Neural progenitor cell (in vitro differentiated cells): ENCODE measurements at places on chromosomes 16 and 17. TPM values are rescaled to one million over a fixed set of nuclear protein-coding genes. Genes with fewer than 3 reads are reported as not detected.

- H3K27ac ChIP-seq = no peak overlapping the region
- H3K36me3 ChIP-seq = no peaks in the 10 kb centered on the region
- DNase-seq = no peak
- peaks cover 12% of the 10 kb centered on the region for H3K4me1 ChIP-seq
- H3K4me3 ChIP-seq = no peak overlapping the region
Observed at GRCh38 chr17:60300949-60301348, 91.0 kb downstream of the USP32 start.

- H3K4me3 ChIP-seq = no peak overlapping the region
- H3K27me3 ChIP-seq = no peaks in the 10 kb centered on the region
- no peak for DNase-seq
- H3K36me3 ChIP-seq = no peaks in the 10 kb centered on the region
- H3K4me1 ChIP-seq = peaks cover 12% of the 10 kb centered on the region
- H3K27ac ChIP-seq = no peak overlapping the region
Observed at GRCh38 chr16:28096983-28097899, 33.7 kb upstream of the GSG1L start.

Gene ENDOV
- total RNA-seq = 9.7 and 13.8 TPM in 2 replicates

DNA sequence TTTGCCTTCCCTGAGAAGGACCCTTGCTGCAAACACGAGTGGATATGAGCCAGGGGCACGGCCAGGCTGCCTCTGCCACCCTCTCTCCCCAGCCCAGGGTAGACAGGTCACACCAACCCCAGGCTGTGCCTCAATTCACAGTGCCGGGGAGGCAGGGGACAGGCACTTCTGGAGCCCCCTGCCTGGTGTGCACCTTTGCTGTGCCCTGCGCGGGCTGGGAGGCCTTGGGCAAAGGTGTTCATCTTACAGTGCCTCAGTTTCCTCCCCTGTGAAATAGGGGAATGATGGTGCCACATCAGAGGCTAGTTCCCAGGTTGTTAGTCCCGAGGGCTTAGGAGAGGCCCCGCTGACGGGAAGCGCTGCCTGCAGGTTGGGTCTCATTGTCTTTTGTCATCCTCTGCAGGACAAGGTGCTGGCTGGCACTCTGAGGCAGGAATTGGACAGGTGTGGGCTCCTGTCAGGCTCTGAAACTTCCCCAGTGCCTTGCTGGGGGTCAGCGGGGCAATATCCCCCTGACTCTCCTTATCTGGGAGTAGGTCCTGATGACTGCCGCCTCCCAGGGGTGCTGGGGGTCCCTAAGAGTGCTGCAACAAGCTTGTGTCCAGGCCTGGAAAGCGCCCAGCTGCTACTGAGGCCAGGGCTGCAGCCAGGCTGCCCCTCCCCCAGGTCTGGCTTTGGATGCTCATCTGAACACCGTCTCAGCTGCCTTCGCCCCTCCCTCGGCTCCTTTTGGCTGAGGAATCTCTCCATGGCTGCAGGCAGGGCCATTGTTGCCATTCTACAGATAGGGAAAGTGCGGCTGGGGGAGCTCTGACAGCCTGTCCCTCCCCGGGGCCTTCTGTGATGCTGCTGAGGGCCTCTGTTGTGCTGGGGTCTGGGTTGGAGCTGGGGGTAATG lies 3.1 kb downstream of the PRSS21 start:
- no peaks in the 10 kb centered on the region for H3K27me3 ChIP-seq
- no peak overlapping the region for H3K4me3 ChIP-seq
- H3K4me1 ChIP-seq = peaks cover 5% of the 10 kb centered on the region
- H3K36me3 ChIP-seq = no peaks in the 10 kb centered on the region

Gene TNS4
- not detected in 2 replicates for total RNA-seq

DNA sequence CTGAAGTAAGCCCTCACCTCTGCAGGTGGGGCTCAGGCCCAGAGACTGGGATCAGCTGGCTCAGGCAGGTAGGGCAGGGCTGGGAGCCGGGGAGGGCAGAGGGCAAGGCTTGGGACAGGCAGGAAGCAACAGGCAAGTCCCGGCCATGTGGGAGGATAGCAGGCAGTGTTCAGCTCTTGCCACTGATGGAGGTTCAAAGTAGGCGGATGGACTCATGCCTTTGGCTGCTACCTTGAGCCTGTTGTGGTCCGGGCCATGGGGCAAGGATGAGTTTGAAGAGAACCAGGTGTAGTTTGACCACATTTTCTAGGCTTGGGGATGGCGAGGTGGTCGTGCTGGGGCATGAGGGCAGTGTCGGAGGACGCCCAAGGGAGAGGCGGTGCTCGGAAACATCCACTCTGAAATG lies 2.7 kb downstream of the PRCD start:
- no peak overlapping the region for H3K27ac ChIP-seq
- H3K4me3 ChIP-seq = no peak overlapping the region
- peaks cover 33% of the 10 kb centered on the region for H3K4me1 ChIP-seq
- no peak for DNase-seq
- peaks cover 51% of the 10 kb centered on the region for H3K27me3 ChIP-seq

Gene FAM171A2
- total RNA-seq = 18.1 and 68.1 TPM in 2 replicates

DNA sequence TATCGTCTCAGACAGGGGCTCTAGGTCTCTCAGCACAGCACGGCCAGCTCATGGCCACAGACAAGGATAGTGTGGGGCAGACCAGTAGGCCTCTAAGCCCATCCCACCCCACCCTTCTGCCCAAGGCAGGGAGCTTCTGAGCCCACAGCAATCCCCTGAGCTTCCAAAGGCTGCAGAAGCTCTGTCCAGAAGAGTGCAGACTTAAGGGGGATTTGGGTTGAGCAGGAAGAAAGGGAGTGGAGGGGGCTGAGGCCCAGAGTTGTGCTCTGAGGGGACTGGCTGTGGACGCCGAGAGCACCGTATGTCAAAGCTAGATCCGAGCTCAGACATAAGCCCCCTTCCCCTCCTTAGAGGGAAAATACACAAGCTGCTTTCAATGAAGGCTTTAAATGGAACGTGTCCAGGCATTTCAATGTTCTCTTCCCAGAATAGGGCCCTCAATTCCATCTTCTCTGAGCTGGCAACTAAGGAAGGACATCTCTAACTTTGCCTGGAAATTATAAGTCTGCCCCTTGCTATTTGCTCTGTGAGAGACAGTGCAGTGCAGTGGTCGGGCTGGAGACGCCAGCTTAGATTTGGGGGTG lies 116.4 kb upstream of the RPL38 start:
- H3K27me3 ChIP-seq = no peaks in the 10 kb centered on the region
- H3K4me1 ChIP-seq = no peaks in the 10 kb centered on the region
- no peak overlapping the region for H3K4me3 ChIP-seq
- H3K27ac ChIP-seq = no peak overlapping the region

Gene OTOP3
- not detected in 2 replicates for total RNA-seq

Gene KRTAP9-4
- not detected in 2 replicates for total RNA-seq
